Activated CD8-positive, alpha-beta memory T cell treated with anti-CD3 and anti-CD28 coated beads for 4 hours (primary cell): ENCODE measurements at places on chromosomes 7 and 10.

GRCh38 chr10:25694971-25695370, 239.1 kb upstream of the MYO3A start:
- no peak for DNase-seq

GRCh38 chr10:5987747-5988146, 10.4 kb upstream of the IL15RA start:
- DNase-seq: no peak

DNA sequence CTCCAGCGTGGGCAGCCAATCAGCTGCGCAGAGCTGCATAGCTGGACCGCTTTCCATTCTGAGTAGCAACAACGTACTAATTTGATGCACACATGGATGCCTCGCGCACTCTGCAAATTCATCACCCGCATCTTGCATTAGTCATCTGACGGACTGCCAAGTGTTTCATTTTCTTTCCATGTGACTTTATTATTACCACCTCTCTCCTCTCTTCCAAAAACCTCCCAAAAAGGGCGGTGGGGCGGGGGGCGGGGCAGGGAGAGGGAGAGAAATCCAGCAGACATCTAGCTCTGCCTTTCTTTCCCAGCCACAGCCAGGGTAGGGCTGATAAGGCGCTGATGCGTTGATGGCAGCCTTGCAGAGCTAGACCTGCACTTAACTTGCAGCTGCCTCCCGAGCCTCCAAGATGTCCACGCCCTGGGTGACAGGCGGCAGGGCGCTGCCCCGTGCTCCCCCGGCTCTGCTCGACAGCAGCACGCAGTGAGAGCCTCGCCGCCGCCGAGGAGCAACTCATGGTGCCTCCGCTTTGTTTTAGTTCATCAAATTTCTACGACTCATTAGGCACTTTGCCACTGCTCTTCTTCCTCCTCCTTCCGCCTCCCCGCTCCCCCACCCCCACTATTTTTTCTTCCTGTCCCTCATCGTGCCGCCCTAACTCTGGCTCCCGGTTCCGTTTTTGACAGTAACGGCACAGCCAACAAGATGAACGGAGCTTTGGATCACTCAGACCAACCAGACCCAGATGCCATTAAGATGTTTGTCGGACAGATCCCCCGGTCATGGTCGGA, 147.3 kb downstream of the CELF2 start:
- DNase-seq: peak; percentile 53

DNA sequence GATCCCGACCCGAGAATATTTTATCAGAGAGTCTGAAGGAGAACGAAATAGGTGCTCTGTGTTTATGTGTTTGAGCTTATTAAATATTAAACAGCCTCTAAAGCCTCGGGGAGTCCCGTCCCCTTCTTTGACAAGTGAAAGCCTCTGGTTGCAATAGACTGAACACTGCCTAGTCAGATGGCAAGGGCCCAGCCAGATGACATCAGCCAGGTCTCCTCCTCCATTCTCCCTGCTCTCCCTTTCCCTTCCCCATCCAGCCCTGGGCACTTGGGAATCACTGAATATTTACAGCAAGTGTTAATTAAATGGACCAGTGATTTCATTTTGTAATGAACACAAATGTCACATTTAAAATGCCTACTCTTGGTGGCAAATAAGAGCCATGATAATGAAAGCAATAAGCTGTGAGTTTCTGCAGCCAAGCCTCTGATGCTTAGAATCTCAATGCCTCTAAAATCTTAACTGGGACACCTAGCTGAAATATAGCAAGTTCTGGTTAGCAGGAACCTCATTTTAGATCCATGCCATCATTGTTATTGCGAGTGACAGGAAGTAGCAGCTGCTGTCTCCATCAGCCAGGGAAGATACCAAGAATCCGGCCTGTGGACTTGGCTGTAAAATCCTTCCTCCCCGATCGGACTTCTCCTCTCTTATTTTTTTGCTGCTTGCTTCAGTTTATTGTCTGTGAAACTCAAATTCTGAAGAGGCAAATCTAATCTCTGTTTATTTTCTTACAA, 202.1 kb downstream of the PRPF18 start:
- DNase-seq: no peak

- no peak for DNase-seq
Measured at GRCh38 chr10:111384556-111384955, 307.7 kb downstream of the ADRA2A start.

DNA sequence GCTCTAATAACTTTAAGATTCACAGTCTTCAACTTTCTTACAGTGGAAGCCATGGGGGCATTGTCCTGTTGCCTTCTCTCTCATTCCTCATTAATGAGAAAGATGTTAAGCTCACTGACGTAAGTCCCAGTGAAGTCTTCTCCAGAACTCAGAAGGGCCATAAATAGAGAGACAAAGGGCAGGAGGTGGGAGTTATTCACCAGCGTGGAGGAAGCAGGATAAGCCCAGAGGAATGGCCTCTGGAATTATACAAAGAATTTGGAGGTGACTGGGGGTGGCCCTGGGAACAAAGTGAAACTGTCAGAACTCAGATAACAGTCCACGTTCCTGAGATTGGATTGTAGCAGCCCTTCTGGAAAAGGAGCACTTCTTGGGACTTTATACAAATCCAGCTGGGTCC, 52.4 kb downstream of the SORBS1 start:
- DNase-seq: no peak

GRCh38 chr7:114148779-114149178, 230.0 kb upstream of the PPP1R3A start:
- DNase-seq: no peak

DNA sequence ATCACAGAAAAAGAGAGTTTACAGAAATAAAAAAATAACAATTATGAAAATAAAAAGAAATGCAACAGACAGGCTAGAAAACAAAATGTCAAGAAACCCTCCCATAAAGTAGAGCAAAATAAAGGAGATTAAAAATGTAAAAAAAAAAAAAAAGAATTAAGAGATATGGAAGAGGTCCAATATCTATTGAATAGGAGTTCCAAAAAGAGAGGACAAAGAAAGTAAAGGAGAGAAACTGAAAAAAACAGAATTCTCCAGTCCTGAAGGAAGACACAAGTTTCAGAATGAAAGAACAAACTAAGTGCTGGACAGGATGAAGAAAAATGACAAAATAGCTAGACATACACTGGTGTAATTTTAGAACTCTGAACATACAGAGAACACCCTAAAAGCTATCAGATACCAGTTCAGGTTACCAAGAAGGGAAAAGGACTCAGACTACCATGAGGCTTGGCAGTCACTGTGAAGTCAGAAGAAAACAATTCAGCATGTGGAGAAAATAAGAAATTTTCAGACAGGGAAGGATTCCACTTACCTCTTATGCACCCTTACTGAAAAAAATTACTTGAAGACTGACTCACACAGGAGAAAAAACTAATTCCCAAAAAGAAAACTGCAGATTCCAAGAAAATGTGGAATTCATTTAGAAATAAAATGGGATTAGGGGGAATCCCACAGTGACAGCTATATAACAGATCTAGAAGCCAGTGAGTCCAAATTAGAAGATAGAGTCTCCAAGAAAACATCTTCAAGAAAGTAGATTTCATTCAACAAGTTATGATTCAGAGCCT, 40.4 kb upstream of the ABLIM1 start:
- DNase-seq: no peak

DNA sequence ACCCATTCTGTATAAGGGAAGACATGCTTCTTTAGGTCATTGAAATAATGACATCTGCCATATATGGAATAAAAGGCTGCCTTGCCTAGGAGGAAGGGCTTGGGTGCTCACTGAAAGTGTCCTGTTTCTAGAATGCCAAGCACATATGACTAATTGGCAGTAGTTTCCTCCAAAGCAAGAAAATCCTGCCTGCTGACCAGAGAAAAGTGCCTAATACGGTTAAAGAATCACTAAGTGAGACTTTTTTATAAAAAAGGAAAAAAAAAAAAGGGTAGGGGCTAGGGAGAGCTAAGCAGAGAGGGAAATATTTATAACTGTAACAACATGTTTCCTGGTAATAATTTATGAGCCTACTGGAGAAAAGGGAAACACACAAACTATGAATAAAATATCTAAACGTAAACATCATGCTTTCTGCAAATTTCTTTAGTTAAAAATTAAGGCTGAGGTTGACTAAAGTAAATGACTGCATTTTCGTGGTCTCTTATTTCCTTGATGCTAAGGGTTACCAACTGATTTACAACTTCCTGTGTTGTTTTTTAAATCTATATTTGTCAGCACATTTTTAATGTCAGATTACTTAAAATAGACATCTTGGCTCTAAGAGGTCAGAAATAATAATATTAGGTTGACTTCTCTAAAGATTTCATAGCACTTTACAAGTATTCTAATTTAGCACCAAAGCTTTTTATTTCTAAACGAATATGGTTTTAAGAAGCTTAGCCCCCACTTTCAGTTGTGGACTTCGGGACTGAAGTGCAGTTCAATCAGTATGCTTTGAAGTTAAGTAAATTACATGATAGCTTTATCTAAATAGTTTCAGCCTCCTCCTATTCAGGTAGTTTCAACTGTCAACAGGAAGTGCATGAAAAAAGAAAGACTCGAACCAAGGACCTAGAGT, 89.6 kb downstream of the CABCOCO1 start:
- DNase-seq: no peak

DNA sequence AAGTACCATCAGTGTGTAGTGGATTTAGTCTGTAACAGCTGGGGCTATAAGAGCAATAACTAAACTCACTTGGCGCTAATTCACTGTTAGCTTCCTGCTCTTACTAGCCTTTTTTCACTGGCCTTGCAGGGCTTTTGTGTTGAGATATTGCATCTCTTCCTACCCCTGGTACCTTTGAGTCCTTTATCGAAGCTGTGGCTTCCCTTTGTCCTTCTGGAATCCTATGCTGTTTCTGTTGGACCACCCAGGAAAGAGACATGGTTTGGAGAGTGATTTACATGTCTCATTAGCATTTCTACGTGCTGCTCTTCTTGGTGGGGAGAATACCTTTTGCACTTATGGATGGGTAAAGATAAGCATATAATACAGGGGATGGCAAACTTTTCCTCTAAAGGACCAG, 103.8 kb downstream of the MLLT10 start:
- no peak for DNase-seq

DNA sequence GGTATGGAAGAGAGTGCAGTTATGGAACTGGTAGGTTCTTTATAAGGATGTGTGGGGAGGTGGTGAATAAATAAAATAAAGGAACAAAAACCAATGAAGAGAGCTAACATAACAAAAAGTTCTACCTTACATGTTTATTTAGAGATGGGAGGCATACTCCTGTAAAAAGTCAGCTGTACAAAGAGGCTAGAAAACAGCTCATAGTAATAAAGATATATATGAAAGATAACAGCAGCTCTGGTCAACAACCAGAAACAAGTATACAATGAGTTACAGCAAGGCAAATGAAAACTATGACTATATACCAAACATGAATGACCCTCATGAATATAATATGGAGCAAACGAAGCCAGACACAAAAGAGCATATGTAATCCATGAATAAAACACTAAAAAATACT, 62.0 kb downstream of the FAM13C start:
- DNase-seq: no peak

DNA sequence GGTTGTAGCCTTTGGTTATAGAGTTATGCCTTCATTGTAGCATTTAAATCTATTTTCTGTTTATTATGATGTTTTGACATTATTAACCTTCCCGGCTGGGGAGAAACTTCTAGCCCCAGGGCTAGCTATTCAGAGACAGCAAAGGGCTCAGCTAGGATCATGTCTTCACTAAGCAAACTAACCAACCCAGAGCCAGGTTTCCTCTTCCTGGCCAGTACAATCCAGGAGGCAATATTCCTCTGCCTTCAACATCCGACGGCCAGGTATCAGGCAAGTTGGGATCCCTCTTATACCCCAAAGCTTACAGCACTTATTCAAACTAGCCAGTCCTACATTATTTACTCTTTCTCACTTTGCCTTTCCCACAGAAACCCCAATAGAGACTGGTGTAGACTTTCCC, 1060.7 kb upstream of the GHITM start:
- no peak for DNase-seq

DNA sequence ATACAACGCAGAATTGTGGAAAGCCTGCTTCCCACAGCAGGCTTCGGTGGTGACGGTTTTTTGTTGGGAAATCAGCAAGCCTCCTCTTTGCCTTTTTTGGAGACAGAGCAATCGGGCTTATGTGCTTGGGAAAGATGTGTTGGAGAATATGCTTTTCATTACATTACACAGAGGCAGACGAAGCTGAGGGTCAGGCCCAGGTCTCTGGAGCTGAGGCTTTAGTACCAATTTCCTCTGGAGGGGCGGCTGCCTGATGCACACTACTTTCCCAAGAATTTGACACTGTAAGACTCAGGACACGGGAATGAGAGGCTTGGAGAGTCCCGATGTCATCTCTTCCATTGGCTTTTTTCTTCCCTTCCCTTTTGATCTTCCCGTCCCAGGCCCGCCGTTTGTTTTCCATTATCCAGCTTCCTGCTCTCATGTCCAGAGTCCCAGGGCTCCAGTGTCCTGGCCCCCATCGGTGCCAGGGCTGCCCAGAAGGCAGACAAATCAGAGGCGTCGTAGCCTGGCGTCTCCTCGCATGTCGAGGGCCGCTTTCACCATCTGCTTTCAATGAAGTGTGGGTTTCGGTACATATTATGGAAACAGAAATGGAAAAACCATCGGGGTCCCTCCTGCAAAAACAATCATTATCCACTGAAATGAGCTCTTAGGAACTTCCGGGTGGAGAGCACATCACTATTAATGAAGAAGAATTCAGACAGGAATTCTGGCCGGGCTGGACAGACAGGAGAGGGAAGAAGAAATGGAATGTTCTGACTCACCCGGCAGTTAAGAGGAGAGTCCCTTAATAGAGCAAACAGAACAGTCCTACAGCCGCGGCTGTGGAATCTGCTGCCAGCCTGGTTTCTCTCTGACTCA, 123.0 kb upstream of the JCAD start:
- DNase-seq: no peak

GRCh38 chr10:102605712-102606111, 38.6 kb upstream of the TRIM8 start:
- DNase-seq: no peak

DNA sequence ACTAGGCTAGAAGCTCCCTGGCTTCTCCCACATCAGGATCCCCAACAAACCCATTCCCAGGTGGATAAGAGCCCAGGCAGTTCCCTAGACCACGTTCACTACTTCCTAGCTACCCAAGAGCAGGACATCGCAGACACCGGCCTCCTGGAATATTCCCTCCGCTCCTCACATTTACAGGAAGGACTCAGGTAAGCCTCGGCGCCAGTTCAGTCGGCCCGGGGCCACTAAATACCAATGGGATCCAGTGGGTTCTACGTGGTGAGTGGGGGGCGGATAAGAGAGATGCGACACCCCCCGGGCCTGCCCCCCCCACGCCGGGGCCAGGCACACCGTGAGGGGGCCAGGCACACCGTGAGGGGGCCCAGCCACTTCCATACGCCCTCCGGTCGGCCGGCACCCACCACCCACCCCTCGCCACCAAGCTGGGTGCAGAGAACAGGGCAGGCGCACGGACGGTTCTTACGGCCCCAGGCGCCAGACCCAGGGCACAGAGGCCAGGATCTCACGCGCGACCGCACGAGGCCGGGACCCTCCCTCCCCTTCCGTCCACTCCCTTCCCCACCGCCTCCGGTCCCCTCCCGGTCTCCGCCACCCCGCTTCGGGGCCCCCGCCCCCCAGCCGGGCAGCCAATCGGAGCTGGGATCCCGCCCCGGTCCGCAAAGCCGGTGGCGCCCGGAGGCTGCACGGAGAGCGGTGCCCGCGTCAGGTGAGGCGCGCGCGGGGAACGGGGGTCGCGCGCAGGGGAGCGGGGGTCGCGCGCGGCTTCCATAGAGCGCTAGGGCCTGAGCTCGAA, at the start of gene BLVRA:
Gene BLVRA, plus strand, starts transcription at position 652 of the 793 bp plus-strand sequence. CDS start 12,479 bp downstream, outside the sequence.
- DNase-seq: peak; percentile 52
